Left colon (tissue), 2 donors: ENCODE measurements at places on chromosomes 7 and 10.

DNA sequence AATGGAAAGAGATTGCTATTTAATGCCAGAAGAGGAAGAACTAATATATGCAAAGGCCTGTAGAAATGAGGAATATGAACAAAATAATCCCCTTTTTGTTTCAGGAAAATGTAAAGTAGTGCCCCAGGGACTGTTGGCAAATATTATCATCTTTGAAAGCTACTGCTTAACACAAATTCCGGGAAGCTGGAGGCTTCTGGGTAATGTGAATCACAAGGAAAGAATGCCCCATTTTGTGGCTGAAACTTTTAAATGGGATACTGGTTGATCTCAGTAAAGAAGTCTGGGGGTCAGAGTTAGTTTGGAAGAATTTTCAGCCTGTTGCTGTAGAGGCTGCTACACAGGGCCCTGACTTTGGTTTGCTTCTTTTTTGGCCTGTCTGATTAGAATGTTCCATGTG, 141.0 kb downstream of the PTEN start:
- no peak for DNase-seq

GRCh38 chr7:136033413-136034031, 56.4 kb upstream of the MTPN start:
- DNase-seq = no peak

- DNase-seq = peak; percentile 72
Observed at GRCh38 chr7:55019191-55019690, 424 bp downstream of the EGFR start.

DNA sequence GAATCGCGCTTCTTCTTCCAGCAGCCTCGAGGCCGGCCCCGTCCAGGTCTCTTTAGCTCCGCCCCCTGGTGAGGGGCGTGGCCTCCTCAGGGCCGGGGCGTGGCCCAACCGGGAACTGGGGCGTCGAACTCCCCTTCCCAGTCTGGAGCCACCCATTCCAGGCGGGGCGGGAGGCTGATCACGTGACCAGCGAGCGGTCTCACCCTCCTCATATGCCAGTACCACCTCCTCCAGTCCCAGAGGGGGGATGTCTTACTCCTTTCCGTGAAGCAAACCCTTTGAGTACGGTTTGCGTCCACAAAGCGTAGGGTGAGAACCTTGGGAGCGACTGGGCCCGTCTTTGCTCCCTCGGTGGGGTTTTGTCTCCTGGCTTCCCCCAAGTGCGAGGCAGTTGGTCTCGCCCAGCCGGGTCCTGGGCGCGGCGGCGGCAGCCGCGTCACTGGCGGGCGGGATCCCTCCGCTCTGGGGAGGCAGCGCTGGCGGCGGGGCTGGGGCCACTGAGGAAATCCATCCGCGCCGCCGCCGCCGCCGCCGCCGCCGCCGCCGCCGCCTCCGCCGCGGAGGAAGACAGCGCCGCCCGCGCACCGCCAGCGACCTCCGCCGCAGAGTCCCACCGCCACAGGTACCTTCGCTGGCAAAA, at the start of gene GNB2:
Gene GNB2 (plus strand): TSS at position 439 of the 640 bp plus-strand sequence. CDS start 2,526 bp downstream, outside the sequence.
- peak; percentile 99 for DNase-seq

GRCh38 chr7:91142743-91143142, 121.5 kb upstream of the FZD1 start:
- no peak for DNase-seq

DNA sequence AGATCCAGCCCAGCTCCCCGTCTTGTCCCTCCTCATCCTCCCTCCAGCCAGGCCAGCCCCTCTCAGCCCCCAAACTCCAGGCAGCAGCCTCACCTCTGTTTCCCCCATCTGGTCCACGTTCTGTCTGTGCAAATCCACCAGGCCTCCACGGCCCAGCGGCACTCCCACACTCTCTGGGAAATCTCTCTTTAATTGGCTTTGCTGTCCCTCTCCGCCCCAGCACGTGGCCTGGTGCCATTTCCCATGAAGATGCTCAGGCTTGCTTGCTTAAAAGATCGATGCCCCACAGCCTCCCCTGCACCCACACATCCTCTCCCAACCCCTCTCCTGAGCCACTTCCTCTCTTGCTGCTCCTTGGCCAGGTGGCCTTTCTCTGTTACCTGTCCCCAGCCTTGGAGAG, 39.3 kb downstream of the PRF1 start:
- no peak for DNase-seq

- DNase-seq = no peak
Observed at GRCh38 chr10:24496906-24497305, 226.8 kb downstream of the ARHGAP21 start.

DNA sequence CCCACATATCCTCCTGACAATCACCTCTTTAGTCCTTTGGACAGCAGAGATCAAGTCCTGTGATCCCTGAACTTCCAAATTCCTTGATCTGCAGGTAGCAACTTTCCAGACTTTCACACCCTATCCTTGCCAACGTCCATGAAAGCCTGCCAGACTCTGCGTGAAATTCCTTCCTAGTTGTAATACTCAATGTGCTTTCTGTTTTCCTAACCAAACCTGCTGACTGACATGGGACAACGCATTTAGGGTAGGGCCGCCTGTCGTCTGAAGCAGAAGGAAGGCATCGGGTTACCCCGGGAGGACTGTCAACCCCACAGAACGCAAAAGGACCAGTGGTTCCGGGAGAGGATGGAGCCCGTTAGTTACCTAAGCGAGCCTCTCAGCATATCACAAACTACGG, 23.9 kb downstream of the ITGA8 start:
- no peak for DNase-seq

- no peak for DNase-seq
Observed at GRCh38 chr10:75358835-75359421, 42.6 kb downstream of the ZNF503 start.

DNA sequence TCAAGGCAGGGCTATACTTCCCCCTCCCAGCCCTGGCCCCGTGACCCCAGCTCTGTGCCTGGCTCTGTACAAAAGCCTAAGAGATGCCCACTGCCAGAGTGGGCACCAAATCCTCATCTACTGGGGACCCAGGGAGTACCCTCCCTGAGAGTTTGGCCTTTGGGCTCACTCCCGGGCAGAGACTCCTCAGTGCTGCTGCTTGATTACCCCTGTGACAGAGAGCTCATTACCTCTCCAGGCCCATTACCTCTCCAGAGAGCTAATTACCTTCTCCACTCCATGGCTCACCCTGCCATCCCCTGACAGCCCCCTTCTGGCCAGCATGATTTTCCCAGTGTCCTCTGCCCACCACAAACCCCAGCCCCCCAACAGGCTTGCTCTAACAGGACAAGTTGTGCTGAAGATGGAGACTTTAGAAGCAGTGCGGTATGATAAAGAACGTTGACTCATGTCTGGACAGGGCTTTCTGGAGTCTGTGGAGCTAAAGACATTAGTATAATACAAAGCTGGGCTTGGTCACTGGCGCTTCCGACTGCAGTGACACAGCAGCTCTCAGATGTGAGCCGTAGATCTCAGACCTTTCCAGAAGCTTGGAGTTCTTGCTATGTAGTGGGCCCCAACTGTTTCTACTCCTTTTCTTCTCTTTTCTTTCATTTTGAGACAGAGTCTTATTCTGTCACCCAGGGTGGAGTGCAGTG, 111.3 kb upstream of the KCTD7 start:
- no peak for DNase-seq

GRCh38 chr7:33842150-33842549, 63.2 kb upstream of the BMPER start:
- no peak for DNase-seq

DNA sequence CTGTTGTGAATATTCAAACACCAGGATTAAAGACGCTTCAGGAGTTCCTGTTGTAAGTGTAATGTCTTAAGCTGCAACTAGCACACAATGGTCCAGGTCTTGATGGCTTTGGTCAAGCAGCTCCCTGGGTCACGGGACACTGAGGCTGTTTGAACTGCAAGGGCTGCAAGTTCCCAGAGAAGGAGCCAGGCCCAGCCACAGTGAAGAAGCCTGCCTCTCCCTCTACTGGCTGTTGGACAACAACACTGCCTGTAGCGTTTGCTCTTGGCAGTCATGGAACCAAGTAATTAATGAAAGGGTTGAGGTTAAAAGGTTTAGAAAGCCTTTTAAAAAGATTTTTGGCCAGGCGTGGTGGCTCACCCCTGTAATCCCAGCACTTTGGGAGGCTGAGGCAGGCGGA, 31.9 kb upstream of the GUSB start:
- peak; percentile 46 for DNase-seq

DNA sequence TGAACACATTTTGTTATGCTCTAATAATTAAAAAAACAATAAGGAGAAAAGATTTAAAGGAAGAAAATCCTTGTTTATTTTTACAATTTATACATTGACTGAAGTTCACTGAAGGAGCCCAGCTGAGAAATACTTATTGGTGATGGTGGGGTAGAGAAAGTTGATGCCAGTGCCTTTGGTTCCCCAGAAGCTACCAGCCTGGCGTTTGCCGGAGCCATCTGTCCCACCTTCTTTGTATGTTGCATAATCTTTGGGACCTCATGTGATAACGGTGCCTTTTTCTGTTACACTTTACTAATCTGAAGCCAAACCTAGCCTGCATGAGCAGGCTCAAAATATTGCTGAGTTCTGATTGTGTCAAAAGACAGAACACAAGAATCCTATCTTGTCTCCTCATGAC, 22.7 kb downstream of the ZNF365 start:
- DNase-seq = no peak

DNA sequence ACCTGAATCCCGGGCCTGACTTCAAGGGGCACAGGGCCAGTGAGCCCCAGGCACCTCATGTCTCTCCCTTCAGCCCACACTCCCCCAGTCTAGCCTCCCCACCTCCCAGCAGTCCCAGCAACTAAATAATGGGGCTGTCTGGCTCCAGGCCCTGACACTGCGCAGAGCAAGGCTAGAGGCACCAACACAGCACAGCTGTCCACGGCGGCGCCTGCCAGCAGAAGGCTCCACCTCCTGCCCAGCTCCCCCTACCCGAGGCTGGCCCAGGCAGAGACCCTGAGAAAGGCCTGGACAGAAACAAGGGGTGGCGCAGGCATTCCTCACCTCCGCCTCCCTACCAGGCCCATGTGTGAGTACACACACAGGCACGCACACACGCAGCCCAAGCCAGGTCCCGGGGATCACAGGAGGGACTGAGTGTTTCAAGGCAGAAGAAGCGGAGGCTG, 6.1 kb downstream of the KCNH2 start:
- peak; percentile 87 for DNase-seq

DNA sequence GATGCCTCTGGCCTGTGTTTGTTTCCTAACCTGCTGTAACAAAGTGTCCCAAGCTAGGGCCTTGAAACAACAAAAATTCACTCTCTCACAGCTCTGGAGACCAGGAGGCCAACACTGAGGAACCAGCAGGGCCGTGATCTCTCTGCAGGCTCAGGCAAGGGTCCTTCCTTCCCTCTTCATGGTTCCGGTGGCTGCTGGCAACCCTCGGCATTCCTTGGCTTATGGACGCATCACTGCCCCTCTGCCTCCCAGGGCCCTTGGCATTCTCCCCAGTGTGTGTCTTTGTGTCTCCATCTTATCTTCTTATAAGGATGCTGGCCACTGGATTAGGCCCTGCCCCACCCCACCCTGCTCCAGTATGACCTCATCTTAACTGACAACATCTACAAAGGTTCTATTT, 17.0 kb downstream of the CNPY1 start:
- DNase-seq = no peak

DNA sequence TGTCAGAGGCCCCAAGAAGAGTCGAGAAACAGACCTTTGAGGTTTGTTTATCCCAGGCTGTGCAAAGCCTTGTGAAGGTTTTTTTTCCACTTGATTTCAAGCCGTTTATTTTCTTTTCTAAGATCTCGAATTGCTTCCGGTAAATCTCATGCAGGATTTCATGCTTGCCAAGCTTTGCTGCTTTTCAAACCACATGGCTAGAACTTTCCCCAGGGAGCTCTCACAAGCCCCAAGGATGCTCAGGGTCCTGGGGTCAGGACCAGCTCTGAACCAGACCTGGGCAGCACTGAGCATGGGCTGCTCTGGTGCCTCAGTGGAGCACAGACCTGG, 48.0 kb upstream of the AQP1 start:
- DNase-seq = no peak

- DNase-seq = no peak
Observed at GRCh38 chr7:79287981-79288380, 165.5 kb downstream of the MAGI2 start.

DNA sequence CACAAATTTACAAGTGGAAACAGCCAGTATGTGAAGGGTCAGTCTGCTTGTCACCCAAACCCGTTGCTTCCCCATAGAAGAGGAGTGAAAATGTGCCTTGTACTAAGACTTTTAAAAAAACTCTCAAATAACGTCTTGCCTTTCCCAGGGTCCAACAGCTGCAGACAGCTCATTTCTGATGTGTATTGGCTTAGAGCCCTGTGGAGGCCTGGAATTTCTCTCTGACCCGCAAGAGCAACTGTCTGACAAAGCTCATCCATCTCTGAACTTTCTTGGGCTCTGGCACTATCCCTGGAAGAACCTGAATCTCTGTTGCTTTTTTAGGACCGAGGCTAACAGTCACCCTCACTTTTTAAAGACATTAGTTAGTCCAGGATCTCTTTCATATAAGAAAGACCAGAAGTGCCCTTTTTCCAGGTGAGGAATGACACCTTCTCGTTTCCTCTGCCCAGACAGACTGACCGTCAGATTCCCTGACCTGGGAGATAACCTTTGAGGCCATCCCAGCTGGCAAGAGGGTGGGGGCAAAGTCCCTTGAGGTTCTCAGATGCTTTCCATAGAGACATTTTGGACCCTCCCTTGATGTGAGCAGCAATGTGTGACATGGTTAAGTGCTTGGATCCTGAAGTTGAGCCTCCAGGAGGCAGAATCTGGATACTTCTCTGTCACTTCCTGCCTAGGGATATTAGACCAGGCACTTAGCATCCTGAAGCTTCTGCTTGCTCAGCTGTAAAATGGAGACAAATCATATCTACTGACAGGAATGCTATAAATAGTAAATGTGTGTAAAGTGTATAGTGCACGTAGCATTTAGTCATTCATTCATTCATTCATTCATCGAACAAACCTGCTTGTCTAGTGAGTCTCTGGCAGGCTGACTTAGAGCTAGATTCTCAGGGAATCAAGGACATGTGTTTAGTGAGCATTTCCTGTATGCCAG, 4.5 kb upstream of the NODAL start:
- DNase-seq = no peak

DNA sequence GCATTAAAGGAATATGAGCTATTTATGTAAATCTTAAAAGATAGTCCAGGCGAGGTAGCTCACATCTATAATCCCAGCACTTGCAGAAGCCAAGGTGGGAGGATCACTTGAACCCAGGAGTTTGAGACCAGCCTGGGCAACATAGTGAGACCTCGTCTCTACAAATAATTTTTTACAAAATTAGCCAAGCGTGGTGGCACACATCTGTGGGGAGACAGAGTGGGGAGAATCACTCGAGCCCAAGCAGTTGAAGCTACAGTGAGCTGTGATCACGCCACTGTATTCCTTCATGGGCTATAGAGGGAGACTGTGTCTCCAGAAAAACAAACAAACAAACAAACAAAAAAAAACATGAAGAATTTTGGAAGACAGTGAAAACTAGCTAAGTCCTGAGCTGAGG, 28.4 kb downstream of the HERC4 start:
- no peak for DNase-seq
